ENCODE measurements at places on chromosomes 2 and 18. TPM values are rescaled to one million over a fixed set of nuclear protein-coding genes. Genes with fewer than 3 reads are reported as not detected.

DNA sequence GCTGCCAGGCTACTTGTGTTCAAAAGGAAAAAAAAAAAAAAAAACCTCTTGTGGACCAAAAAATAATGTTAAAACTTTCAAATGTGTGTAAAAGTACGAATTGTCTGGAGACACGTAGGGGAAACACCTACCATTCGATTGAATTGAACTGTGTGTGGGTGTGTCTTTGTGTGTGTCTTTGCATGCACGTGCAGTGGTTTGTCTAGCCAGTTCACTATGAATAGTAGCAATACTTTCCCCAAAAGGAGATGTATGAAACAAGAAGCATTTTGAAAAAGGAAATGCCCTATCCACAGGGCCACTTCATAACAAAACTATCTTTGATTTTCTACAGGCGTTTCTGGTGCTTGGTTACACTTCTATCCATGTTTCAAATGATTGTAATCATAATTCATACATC, 186.8 kb downstream of the RPRM start:
- no peaks in the 10 kb centered on the region for H3K27me3 ChIP-seq
- H3K4me1 ChIP-seq: no peaks in the 10 kb centered on the region
- H3K27ac ChIP-seq: no peak overlapping the region
- no peak overlapping the region for H3K4me3 ChIP-seq

DNA sequence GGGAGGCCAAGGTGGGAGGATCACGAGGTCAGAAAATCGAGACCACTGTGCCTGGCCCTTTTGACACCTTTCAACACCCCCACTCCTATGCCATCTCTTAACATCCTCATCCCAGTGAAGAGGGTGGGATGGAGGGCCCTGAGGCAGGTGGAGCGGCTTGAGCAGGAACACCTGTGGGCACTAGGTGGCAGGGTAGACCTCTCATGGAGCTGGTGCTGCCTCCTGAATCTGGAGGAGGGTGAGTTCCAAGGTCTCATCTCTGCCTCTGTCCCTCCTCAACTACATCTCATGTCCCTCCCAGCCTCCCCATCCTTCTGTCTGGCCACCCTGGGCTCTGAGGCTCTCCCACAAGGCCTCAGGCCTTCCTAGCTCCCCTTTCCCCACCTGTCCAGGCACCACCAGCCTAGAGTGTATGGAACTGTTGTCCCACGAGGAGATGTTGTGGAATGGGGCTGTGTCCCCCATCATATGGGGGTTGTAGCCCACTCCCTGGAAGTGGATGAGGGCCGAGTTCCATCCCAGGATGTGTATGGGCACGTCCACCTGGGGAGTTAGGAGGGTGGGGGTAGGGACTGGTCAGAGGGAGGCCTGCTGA, 17.0 kb upstream of the CRYBA2 start:
- no peak overlapping the region for H3K4me3 ChIP-seq
- H3K27me3 ChIP-seq: peaks cover 39% of the 10 kb centered on the region
- H3K4me1 ChIP-seq: no peaks in the 10 kb centered on the region

GRCh38 chr2:136085453-136086209, 32.3 kb downstream of the CXCR4 start:
- no peak overlapping the region for H3K27ac ChIP-seq
- no peaks in the 10 kb centered on the region for H3K36me3 ChIP-seq
- no peaks in the 10 kb centered on the region for H3K27me3 ChIP-seq
- no peak for DNase-seq

The CLEC4F gene
- not detected for total RNA-seq

The FABP1 gene
- 0.39 TPM for total RNA-seq

The CYTIP gene
- total RNA-seq: 5.9 TPM

The PKDCC gene
- total RNA-seq: 55.9 TPM

The FAM237A gene
- total RNA-seq: not detected

Measured in spinal cord (tissue), 10 donors.